Bronchus fibroblast of lung (primary cell): ENCODE measurements at places on chromosomes 4 and X. TPM values are rescaled to one million over a fixed set of nuclear protein-coding genes. Genes with fewer than 3 reads are reported as not detected.

Gene PPM1K
- 5.5 and 8.2 TPM in 2 replicates for total RNA-seq

Gene LDOC1
- total RNA-seq = 17.0 and 18.3 TPM in 2 replicates

Gene ADH1B
- 2.9 and 5.2 TPM in 2 replicates for total RNA-seq

Gene ERAS
- not detected in 2 replicates for total RNA-seq

Gene BGN
- total RNA-seq = 14.0 TPM in 2 replicates

Gene SHISA3
- 2.2 and 2.7 TPM in 2 replicates for total RNA-seq

Gene MAGEA11
- total RNA-seq = not detected in 2 replicates
